ENCODE measurements at places on chromosomes 12 and 14.

DNA sequence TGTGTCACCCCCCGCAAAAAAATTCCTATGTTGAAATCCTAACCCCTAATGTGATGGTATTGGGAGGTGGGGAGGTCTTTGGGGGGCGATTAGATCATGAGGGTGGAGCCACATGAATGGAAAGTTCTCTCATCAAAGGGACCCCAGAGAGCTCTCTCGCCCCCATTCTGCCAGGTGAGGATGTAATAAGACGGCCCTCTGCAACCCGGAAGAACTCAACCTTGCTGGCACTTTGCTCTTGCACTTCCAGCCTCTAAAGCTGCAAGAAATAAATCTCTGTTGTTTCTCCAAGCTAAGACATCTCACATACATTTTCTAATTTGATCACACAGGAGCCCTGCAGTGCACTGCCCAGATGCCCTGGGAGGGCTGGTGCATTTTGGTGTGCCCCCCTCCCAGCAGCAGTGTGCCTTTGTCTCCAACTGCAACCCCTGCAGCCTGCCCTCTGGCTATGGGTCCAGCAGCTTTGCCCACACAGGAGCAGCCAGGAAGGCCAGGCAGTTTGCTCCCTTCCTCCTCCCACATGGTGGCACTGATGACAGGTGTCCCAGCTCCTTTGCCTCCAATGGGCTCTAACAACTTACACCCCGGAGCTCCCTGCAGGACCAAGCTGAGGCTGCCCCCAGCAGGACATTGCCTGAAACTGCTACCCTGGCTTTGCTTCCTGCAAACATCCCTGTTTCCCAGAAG lies 59.3 kb downstream of the C14orf132 start:
- DNase-seq, result peak; percentile 62

GRCh38 chr14:75609606-75610475 lies 31.4 kb downstream of the FLVCR2 start:
- DNase-seq, result no peak

- no peak for DNase-seq
Observed at GRCh38 chr14:89444516-89445125, 27.6 kb upstream of the FOXN3 start.

DNA sequence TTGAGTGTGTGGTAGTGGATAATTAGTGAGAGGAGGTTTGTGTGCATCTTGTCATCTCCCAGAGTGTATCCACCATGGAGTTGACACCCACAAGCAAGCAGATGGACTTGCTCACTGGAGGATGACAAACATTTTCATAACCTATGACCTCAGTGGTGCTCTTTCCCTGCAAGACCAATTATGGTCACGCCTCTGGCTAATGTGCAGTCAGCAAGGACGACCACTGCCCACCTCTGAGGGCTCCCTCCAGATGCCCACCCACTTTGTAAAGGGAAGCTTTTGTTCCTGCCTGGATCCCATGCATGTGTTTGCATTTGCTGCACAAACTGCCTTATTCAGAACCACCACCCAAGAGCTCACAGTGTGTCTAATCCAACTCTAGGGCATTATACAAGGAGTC lies 982.8 kb downstream of the TMEM121 start:
- no peak for DNase-seq

GRCh38 chr12:119283310-119283709 lies 51.2 kb upstream of the CCDC60 start:
- DNase-seq, result no peak

DNA sequence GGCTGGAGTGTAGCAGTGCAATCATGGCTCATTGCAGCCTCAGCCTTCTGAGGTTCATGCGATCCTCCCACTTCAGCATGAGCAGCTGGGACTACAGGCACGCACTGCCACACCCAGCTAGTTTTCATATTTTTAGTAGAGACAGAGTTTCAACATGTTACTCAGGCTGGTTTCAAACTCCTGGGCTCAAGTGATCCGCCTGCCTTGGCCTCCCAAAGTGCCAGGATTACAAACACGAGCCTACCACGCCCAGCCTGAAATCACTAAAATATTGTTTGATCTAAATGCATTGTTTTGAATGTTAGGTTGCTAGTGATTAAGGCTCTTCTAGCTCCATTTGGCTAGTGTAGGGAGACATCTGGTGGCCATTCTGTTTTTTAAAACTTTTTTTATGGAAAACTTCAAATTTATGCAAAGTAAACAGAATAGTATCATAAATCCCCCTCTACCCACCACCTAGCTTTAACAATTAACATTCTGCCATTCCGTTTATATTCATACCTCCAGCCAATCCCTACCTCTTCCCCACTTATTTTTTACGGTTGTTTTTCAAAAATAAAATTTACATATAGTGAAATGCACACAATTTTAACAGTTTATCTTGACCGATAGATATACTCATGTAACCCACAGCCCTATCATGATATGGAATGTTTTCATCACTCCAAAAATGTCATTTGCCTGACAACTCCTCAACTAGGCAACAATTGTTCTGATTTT lies 37.8 kb downstream of the MYO1H start:
- DNase-seq, result no peak

DNA sequence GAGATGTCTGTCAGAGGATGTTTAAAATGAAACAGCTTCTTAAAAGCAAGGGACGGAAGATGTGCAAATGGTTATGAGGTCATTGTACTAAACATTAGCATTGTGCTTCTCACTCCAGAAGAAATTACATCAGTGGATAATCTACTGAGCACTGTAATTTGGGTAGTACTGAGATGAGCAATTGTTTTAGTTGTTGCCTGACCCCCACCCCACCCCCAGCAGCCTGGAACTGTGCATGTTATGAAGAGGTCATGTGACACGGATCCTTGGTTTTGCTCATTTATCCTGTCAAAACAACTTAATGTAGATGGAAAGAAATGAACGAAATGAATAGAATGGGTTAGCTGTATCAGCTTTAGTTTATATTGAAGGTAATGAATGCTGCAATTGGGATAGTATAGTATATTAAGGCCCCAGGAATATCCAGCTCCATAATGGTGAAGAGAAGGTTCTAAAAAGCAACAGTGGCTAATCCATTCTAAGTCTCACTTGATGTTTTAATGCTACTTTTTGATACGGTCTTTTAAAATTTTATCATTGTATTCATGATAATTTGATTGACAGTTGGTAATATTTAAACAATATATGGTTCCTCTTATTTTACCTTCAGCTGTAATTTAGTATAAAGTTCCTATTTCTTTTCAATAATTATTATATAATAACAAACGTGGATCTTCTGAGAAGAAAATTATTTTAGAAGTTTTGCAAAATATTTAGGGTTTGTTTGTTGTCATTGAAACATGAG lies 58.5 kb downstream of the WNK1 start:
- no peak for DNase-seq

GRCh38 chr12:123571343-123571813 lies 13.0 kb upstream of the TMED2 start:
- DNase-seq, result no peak

DNA sequence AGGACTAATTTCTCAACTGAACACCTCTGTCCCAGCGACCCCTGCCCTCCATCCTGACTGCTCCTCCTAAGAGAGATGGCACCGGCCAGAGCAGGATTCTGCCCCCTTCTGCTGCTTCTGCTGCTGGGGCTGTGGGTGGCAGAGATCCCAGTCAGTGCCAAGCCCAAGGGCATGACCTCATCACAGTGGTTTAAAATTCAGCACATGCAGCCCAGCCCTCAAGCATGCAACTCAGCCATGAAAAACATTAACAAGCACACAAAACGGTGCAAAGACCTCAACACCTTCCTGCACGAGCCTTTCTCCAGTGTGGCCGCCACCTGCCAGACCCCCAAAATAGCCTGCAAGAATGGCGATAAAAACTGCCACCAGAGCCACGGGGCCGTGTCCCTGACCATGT lies 756 bp downstream of the RNASE7 start:
- DNase-seq, result no peak

DNA sequence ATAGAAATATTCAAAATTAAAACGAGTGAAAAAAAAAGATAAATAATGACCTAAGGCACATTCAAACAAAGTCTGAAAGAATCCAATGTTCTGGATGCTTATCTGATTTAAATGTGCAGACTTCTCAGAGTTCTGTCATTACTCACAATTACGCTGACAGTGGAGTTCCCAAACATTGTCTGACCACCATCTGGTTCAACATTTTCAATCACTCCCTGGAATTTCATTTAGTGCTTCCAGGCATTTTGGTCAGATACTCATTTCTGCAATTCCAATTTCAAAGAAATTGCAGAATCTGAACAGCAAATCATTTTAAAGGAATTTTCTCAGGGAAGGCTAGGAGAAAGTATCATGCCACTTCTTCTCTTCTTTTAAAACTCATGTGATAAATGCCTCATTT lies 398.2 kb upstream of the PDE3A start:
- no peak for DNase-seq

GRCh38 chr12:507391-507796 lies 47.7 kb downstream of the B4GALNT3 start:
- DNase-seq, result no peak

GRCh38 chr12:49548822-49549648 lies 10.2 kb downstream of the KCNH3 start:
- DNase-seq, result no peak

DNA sequence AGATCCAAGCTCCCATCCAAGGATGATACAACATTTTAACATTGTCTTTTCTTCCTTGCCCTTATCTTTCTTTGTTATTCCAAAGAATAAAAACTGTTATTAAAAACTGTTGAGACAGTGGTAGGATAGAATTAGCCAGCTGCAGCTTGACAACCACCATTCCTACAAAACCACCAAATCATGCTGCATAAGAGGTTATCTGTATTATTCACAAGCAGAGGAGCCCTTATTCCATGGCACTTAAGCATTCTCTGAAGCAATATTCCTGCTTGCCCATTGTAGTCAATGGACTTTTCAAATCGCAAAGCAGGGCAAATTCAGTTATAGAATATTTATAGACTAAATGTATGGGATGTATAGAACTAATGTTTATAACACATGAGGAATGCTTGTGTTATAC lies 3.4 kb downstream of the ABCD2 start:
- DNase-seq, result no peak

DNA sequence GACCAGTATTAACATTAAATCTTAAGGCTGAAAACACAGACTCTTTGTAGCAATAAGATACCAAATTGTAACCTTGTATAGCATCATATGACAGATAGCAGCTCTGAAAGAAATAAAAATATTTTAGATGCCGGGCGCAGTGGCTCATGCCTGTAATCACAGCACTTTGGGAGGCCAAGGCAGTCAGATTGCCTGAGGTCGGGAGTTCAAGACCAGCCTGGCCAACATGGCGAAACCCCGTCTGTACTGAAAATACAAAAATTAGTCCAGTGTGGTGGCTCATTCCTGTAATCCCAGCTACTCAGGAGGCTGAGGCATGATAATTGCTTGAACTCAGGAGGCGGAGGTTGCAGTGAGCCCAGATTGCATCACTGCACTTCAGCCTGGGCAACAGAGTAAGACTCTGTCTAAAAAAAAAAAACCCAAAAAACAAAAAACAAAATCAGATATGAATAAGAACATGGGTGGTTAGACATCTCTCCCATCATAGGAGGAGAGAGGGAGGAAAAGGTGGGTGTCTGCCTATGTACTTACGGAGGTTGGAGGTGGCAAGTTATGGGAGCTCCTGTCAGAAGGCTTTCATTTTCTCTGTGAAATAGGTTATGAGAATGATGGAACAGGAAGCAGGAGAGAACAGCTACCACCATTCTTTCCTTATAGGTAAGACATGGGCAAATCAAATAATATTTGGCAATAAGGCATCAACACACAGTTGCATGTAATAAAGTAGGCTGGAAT lies 7.6 kb upstream of the HEBP1 start:
- no peak for DNase-seq

DNA sequence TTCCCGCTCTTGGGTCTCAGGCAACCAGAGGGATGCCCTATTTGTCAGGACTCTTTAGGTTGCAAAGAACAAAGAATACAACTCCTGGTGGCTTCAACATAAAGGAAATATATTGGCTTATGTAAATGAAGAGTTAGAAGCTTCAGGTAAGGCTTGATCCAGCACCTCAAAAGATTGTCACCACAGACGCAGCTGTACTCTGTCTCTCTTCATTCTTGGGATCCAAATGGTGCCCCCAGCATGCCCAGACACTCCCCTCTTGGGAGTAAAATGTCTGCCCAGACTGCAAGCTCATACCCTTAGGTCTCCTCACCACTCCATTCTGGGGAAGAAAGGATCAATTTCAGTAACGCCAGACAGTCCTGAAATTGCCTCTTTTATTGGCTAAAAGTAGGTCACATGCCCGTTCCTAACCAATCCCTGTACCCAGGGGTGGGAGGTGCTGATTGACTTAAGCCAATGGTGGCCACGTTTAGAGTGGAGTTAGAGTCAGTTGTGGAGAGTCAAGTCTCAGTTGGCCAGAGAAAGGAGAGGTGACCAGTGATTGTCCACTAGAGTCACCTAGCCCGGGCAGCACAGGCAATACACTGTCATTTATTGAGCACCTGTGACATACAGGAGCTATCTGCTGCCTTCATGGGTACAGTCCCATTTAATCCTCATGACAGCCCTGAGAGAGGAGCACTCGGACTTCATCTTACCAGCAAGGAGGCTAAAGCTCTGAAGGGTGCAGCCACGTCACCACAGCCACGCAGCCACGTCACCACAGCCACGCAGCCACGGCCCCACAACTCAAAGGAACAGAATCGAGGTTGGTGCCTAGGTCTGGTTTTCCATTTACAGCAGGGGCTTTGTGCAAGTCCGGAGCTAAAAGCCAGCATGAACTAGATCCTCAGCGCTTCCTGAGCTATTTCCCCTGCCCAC lies 19.7 kb upstream of the BEGAIN start:
- no peak for DNase-seq

DNA sequence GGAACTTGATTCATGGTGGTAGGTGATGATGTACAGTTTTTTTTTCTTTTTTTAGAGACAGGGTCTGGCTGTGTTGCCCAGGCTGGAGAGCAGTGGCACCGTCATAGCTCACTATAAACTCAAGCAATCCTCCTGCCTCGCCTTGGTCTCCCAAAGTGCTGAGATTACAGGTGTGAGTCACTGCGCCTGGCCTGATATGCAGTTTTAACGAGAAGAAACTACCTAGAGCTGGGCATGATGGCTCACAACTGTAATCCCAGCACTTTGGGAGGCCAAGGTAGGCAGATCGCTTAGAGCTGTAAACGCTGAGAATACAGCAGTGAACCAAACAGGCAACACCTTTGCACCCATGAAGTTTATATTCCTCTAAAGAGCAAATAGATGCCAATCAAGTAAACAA lies 13.0 kb upstream of the VPS37B start:
- DNase-seq, result no peak

- no peak for DNase-seq
Observed at GRCh38 chr14:53295985-53296582, 143.0 kb upstream of the DDHD1 start.

DNA sequence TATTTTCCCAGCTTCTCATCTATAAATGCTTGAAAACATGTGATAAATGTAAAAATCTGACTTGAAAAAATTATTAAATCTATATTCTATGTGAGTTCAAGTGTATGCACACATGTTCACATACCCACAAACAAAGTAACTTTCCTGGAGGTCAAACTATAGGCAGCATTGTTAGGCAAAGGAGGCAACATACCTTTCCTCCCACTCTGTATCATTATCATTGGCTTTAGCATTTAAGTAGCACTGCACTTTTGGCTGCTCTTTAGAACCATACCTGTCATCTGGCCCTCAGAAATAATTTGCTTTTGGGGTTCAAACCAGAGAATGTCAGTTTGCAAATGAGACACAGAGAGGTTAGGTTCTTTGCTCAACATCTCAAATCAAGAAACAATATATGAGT lies 102.4 kb upstream of the CCDC196 start:
- no peak for DNase-seq

GRCh38 chr12:6956021-6956727 lies 5.0 kb downstream of the PTPN6 start:
- DNase-seq, result no peak

- DNase-seq, result no peak
Observed at GRCh38 chr14:90321891-90322290, 9.8 kb downstream of the NRDE2 start.

GRCh38 chr14:45793081-45793480 lies 540.1 kb upstream of the MIS18BP1 start:
- no peak for DNase-seq

All from HuH-7.5 (cell line).